ENCODE measurements at places on chromosomes 5 and 9.

DNA sequence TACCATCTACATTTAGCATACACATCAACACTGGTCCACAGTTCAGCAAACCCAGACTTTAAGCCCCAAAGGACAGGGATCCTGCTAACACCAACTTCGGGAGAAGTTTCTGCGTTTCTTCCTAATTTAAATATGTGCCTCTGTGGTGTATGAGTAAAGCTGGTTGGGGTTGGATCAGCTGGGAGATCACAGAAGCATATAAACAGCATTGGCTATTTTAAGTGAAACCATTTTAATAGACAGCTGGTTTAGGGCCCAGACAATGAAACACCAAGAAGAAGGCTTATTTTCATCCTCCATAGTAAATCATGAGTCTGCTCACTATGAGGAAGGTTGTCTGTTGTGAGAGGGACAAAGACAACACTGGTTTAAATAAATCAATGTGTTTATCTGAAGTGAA is 11.3 kb downstream of the EBF1 start:
- H3K27me3 ChIP-seq, result no peaks in the 10 kb centered on the region
- no peak overlapping the region for H3K4me3 ChIP-seq
- DNase-seq, result no peak
- H3K27ac ChIP-seq, result no peak overlapping the region

GRCh38 chr5:39624268-39624886 is 199.6 kb upstream of the DAB2 start:
- no peaks in the 10 kb centered on the region for H3K27me3 ChIP-seq
- H3K4me1 ChIP-seq, result no peaks in the 10 kb centered on the region
- H3K4me3 ChIP-seq, result no peak overlapping the region
- DNase-seq, result no peak
- no peaks in the 10 kb centered on the region for H3K36me3 ChIP-seq
- H3K27ac ChIP-seq, result no peak overlapping the region

DNA sequence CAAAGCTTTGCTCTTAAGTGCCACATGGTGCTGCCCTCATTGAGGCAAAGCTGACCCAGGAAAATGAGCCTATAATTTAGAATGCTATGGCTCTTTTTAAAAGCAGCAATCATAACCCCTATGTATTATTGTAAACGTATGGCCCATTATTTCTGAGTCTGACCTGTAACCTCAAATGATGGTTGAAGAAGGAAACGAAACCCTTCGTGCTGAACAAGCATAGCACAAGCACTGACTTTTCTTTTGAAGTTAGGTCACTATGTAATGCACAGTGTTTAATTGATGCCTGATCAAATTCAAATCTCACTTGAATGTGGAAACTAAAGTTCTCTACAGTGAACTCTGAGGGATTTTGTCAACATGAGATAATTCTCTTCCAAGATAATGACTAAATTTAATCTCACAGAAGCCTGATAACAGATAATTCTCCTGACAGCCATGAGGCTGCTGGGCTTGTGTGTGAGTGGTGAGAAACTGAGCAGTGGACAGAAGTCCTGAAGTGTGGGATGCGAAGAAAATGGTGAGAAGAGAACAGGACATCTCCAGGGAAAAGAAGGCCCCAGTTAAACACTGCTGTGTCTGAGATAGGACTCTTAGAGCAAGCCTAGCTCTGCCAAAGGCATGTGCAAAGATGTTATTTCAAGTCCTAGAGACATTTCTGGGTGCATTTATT is 226.9 kb downstream of the MAN2A1 start:
- no peak overlapping the region for H3K27ac ChIP-seq
- H3K27me3 ChIP-seq, result no peaks in the 10 kb centered on the region

- no peak overlapping the region for H3K27ac ChIP-seq
- no peaks in the 10 kb centered on the region for H3K36me3 ChIP-seq
- no peak overlapping the region for H3K4me3 ChIP-seq
- no peaks in the 10 kb centered on the region for H3K4me1 ChIP-seq
Observed at GRCh38 chr5:34449639-34450038, 206.5 kb upstream of the RAI14 start.

DNA sequence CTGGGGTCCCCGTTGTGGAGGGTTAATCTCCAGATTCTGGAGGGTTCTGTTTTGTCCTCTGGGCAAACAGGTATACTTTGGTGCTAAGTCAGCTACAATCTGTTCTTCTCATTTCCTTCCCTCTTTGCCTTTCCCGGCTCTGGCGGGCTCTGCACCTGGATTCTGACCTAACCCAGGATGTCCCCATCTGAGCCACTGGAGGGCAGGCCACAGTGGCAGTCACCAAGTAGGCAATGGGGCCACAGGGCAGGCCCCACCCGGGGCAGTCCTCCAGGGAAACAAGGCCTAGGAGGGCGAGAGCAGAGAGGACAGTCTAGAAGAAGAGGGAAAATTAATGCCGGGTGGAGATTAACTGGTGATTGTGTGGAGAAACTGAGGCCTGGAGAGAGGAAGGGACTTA is 40.4 kb upstream of the HRH2 start:
- no peak overlapping the region for H3K4me3 ChIP-seq
- no peaks in the 10 kb centered on the region for H3K27me3 ChIP-seq
- no peaks in the 10 kb centered on the region for H3K36me3 ChIP-seq
- H3K27ac ChIP-seq, result no peak overlapping the region
- no peak for DNase-seq

GRCh38 chr5:154778534-154778933 is 23.4 kb downstream of the LARP1 start:
- no peak overlapping the region for H3K4me3 ChIP-seq
- DNase-seq, result no peak
- peaks cover 29% of the 10 kb centered on the region for H3K4me1 ChIP-seq
- no peaks in the 10 kb centered on the region for H3K27me3 ChIP-seq

- H3K4me3 ChIP-seq, result no peak overlapping the region
- no peak overlapping the region for H3K27ac ChIP-seq
- no peaks in the 10 kb centered on the region for H3K27me3 ChIP-seq
Observed at GRCh38 chr9:6829027-6829426, 71.3 kb downstream of the KDM4C start.

DNA sequence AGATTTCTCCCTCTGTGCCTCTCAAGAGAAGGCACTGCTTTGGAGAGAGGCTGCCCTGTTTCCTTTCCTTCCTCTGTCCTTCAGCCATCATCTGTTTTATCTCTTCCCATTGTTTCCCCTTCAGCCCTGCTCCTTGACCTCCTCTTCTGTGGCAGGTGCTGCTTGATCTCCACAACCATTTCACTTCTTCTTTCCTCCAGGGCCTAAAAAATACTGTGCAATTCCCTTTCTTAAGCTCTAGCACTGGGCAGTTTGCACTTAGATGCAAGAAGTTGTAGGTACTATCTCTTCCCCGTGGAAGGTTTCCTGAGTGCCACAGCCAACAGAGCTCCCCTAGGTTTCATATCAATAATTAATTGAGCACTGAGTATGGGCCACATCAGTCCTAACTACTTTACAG is 8.8 kb upstream of the ADRB2 start:
- H3K27me3 ChIP-seq, result no peaks in the 10 kb centered on the region
- no peak for DNase-seq
- H3K36me3 ChIP-seq, result no peaks in the 10 kb centered on the region
- H3K27ac ChIP-seq, result no peak overlapping the region
- no peak overlapping the region for H3K4me3 ChIP-seq

DNA sequence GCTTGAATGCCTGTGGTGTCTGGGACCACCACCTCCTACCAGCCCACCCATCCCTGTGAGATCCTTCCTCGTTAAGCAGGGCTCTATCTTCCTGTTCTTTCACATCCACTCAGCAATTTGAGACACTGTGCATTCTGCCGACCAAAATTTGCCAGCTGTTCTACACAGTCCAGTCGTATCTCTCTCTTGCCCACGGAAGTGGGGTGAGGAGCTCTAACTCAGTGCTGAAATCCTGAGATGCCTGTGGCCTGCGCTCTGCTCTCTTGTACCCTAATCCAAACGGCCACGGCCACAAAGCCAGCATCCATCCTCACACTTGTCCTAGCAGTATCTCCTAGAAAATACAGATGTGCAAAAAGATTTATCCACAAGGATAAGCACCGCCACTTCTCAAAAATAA is 97.9 kb downstream of the MVB12B start:
- H3K4me1 ChIP-seq, result no peaks in the 10 kb centered on the region
- no peaks in the 10 kb centered on the region for H3K36me3 ChIP-seq
- no peak for DNase-seq
- H3K27ac ChIP-seq, result no peak overlapping the region

GRCh38 chr5:133468596-133468995 is 143.7 kb downstream of the FSTL4 start:
- no peaks in the 10 kb centered on the region for H3K36me3 ChIP-seq
- no peak for DNase-seq
- no peaks in the 10 kb centered on the region for H3K4me1 ChIP-seq
- H3K4me3 ChIP-seq, result no peak overlapping the region

Data from uterus (tissue), 4 donors.